Natural killer cell (primary cell): ENCODE measurements at places on chromosomes 6 and 20. TPM values are rescaled to one million over a fixed set of nuclear protein-coding genes. Genes with fewer than 3 reads are reported as not detected.

The MYLIP gene
- total RNA-seq = 127 TPM

The SAMD5 gene
- not detected for total RNA-seq

The SERPINB6 gene
- total RNA-seq = 135 TPM

The POU5F1 gene
- total RNA-seq = not detected

The COQ3 gene
- total RNA-seq = 2.6 TPM

The TP53TG5 gene
- total RNA-seq = not detected

The COL10A1 gene
- not detected for total RNA-seq

The HDGFL1 gene
- not detected for total RNA-seq

The HLA-DOA gene
- 3.6 TPM for total RNA-seq

The PDE7B gene
- 0.14 TPM for total RNA-seq

The SEMG1 gene
- not detected for total RNA-seq

The IFNGR1 gene
- total RNA-seq = 77.5 TPM
